Islet precursor cell (in vitro differentiated cells): ENCODE measurements at places on chromosomes 16 and 17.
A peak's percentile ranks its signal among the peaks of the same experiment; 100 is the strongest.

- peak; percentile 82 for DNase-seq
Observed at GRCh38 chr16:4273858-4274311, 1.1 kb upstream of the TFAP4 start.

DNA sequence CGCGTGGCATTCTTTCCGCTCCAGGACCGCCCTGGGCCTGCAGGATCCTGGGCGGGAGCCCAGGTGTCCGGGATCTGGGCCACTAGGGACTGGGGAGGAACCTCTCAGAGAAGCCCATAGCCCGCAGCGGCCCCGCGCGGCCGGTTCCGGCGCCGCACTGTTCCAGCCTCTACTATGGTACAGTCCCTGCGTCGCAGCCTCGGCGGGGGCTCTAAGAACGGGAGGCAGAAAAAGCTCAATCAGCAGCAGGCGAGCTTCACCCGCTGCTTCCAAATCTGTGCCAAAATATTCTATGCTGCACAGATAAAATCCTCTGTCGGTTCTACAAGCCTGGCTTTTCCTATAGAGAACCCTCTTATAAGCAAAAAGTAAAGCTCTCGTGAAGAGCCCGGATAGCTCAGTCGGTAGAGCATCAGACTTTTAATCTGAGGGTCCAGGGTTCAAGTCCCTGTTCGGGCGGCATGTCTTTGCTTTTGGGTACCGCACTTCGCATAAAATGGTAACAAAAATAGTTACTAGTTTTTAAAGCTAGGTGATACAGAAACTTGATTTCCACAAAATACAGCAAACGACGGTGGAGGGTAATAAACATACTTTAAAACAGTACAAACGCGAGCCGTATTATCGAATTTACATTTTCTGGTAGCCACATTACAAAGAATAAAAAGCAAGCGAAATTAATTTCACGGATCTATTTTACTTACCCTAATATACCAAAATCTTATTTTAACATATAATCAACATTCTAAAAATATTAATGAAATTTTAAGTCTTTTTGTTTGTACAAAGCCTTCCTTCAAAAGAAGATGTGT, 661 bp upstream of the ALOXE3 start:
- DNase-seq: peak; percentile 94

- DNase-seq: no peak
Observed at GRCh38 chr16:15484662-15485061, 50.3 kb downstream of the BMERB1 start.

- DNase-seq: no peak
Observed at GRCh38 chr17:19275457-19276127, 38.4 kb downstream of the EPN2 start.

- no peak for DNase-seq
Observed at GRCh38 chr17:81902653-81903414, 796 bp downstream of the NPB start.

- DNase-seq: no peak
Observed at GRCh38 chr17:1315409-1315808, 35.9 kb downstream of the TRARG1 start.

DNA sequence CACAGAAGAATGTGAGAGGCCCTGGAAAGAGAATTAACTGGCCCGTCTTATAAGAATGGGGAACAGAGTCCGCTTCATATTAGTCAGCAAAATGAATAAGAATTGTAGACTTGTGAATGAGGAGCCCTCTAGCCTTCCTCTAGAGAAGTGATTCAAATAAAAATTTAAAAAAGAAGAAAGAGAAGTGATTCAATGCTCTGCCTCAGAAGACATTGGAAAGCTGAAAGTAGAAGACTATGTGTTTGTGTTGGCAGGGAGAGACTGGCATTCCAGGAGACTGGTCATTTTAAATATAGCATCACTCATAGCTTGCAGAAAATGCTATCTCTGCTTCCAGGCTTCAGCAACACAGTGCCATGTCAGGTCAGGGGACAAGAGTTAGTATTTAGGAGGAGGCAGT, 190.6 kb upstream of the HS3ST3A1 start:
- DNase-seq: no peak

GRCh38 chr16:83722456-83723183, 85.2 kb upstream of the HSBP1 start:
- DNase-seq: no peak

- DNase-seq: no peak
Observed at GRCh38 chr17:80204626-80205468, 15.3 kb downstream of the SGSH start.

GRCh38 chr17:74282587-74283370, 8.7 kb downstream of the DNAI2 start:
- no peak for DNase-seq

DNA sequence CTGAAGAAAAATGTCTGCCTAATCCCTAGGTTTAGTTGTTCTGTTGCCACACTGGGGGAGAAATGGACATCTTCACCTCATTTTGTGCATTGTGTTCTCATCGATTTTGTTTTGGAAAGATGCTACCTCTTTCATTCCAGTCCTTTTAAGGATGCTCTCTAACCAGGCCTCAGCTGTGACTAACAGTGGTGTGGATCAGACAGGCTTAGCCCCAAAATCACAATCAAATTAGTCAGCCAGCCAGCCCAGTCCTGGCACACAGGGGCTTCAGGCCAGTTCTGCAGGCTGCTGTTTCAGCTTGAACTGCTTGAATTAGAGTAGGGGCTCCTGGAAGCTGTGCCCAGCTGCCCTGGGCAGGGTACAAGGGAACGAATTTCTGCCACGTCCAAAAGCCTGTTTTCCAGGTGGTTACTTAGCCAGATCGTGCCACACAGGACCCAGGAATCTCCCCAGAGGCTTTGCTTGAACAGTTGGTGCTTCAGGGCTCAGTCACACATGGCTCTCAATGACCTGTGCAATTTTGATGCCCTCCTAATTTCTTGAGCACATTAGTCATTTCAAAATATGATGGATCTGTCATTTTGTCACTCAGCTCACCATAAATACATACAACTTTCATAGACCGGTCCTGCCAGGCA, 60.7 kb downstream of the CLEC16A start:
- no peak for DNase-seq

GRCh38 chr17:3448059-3448665, 14.5 kb upstream of the OR1E2 start:
- no peak for DNase-seq

DNA sequence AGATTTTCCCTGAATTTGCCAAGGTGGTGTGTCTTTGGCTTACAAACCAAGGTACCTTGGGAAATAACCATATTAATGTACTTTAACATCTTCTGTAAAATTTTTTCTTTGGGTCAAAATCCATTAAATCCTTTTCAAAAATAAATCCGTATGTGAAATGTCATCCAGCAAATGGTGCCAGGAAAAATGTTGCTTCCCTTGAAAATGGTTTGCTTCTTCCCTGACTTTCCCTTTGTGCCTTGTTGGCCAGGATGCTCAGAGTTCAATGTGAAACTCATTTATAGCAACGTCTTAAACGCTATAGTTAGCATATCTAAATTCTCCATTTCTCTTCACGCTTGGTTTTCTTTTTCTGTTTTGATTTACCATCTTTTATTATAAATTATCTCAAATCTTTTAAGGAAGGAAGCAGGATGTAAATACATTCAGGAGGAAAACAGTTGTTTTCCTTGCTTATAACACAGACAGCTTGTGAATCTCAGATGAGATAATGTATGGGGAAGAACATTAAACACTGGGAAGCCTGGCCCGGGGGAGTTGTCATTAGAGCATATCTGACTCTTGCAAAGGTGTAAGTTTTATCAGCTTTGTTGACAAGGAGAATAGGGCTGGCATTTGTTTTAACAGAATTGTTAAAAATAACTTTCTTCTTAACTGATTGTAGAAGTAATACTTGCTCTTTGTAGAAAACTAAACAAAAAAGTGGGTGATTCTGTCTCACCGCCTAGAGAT, 42.1 kb downstream of the GPRC5B start:
- DNase-seq: no peak

- DNase-seq: no peak
Observed at GRCh38 chr17:80573701-80574100, 29.1 kb downstream of the RPTOR start.

- no peak for DNase-seq
Observed at GRCh38 chr16:78154729-78155461, 55.4 kb downstream of the WWOX start.

DNA sequence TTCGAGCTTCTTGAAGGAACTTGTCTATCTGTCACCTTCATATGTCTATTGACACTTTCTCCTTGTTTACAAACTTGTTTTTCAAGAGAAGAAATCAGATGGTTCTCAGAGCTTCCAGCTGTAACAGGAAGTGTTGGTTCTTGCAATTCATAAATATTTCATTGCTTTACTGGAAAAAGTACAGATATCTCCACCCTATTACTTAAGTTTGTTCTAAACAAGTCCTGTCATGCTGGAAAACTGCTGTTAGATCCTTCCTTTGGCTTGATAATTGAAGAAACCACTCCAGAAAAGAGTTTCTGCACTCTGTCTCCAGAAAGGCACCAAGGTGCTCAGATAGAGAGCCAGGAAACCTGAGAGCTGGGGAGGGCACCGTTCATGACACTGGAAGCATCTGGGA, 181.6 kb downstream of the DNAH9 start:
- DNase-seq: no peak

GRCh38 chr17:21031756-21032396, 10.9 kb downstream of the USP22 start:
- no peak for DNase-seq

DNA sequence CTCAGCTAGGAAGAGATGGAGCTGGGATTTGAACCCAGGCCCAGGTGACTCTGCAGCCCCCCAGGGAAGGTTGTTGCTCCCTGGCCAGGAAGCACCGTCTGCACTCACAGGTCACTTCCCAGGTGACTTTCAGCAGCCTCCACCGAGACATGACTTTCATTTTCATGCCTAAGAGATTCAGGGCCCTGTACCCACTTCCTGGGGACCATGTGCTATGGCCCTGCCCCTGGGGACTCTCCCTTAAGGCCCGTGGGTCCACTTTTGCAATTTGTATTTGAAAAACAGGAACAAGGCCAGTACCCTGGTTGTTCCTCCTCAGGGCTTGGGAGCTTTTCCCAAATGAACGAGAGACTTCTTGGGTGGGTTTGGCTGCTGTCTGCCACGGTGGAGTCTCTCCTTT, 191.0 kb downstream of the IRF8 start:
- DNase-seq: no peak

GRCh38 chr16:64864232-64864809, 257.5 kb downstream of the CDH11 start:
- peak; percentile 67 for DNase-seq

- peak; percentile 50 for DNase-seq
Observed at GRCh38 chr17:78785011-78785662, 3.1 kb upstream of the CYTH1 start.

GRCh38 chr17:42937712-42938596, 26.3 kb downstream of the AARSD1 start:
- peak; percentile 88 for DNase-seq

DNA sequence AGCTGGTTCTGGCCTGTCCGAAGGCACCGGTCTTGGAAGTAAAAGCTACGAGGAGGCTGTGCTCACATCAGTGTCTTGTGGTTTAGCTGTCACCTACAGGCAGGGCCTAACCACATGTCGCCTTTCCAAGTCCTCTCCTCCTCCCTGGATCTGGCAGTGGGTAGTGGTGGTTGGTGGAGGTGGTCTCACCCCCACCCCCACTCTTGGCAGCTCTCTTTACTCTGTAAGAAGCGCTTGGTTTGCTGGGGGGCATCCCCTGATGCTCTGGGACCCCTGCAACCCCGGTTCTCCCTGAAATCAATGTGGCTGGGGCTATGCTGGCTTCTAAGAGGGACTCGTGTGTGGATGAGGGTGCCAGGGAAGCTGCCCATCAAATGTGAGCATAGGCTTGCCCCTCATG, 68.3 kb downstream of the WIPI1 start:
- DNase-seq: no peak

DNA sequence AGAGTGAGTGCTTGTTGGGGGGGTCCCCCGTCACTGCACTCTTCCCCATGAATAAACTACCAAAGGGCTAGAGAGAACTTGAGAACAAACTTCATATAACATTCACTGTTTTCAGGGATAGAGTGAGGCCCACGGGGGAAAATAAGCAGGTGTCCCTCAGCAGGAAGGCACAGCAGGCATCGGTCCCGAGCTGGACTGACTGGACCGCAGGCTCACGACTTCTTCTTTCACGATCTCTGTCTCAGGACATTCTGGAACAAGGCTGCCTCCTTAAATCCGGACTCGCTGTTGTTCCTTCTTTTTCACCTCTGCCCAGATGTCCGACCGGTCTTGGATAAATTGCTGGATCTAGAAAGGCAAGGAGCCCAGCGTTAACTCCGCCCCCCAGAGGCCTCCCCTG, 14.8 kb downstream of the CCDC42 start:
- DNase-seq: no peak

DNA sequence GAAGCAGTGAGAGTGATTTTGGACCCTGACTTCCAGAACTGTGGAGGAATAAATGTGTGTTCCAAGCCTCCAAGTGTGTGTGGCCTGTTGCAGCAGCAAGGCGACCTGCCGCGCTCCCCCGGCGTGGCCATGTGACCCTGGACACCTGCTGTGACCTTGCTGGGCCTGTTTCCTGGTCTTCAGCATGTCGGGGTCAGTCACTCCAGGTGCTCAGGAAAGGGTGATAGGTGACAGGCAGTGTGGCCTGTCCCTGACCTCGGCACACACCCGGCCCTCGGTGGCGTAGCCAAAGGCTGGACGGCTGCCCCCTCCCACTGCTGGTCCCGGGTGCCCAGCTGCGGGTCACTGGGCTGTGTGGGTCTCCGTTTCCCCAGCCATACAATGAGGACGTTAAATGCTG, 31.8 kb upstream of the ZNF469 start:
- DNase-seq: no peak

DNA sequence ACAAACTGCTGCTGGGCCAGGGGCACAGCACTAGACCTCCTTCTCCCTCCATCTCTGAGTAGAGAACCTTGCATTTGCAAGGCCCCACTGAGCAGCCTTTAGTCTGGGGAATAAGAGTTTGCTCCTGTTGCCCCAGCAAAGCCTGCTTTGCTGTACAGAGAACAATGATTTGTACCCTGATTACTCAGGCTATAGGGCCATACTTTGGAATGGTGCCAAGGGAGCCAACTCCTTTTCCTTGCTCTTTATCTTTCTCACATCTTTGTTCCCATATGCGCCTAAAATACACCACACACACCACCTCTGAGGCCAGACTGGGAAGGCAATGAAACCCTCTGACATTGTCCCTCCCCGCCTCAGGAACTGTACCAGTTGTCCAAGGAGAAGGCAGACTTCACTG, 21.2 kb downstream of the LIG3 start:
- peak; percentile 33 for DNase-seq

DNA sequence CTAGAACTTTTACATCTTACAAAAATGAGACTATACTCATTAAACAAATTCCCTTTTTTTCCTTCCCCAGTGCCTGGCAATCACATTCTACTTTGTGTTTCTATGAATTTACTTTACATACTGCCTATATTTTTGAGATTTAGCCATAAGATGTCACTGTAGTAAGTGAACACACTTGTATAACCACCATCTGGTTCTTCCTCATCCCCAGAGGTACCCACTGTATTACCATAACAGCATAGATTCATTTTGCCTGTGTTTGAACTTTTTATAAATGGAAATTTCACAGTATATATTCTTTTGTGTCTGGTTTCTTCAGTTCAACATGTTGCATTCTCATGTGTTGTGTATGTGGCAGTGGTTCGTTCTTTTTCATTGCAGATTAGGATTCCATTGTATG, 15.8 kb downstream of the CYB5B start:
- DNase-seq: no peak
